DND-41 (cell line): ENCODE measurements at places on chromosomes 1 and 21.

- no peaks in the 10 kb centered on the region for H3K4me1 ChIP-seq
- no peaks in the 10 kb centered on the region for H3K27me3 ChIP-seq
- no peak for DNase-seq
Measured at GRCh38 chr21:46082713-46082962, 15.3 kb upstream of the COL6A2 start.

- no peaks in the 10 kb centered on the region for H3K27me3 ChIP-seq
- no peak for DNase-seq
- no peaks in the 10 kb centered on the region for H3K36me3 ChIP-seq
- no peaks in the 10 kb centered on the region for H3K4me1 ChIP-seq
- no peak overlapping the region for H3K27ac ChIP-seq
Measured at GRCh38 chr1:197973206-197973605, 56.0 kb downstream of the LHX9 start.

GRCh38 chr1:162672622-162673260 lies 40.5 kb downstream of the DDR2 start:
- no peaks in the 10 kb centered on the region for H3K27me3 ChIP-seq
- H3K27ac ChIP-seq: no peak overlapping the region
- H3K4me3 ChIP-seq: no peak overlapping the region
- H3K36me3 ChIP-seq: no peaks in the 10 kb centered on the region

- no peak for DNase-seq
- H3K4me3 ChIP-seq: no peak overlapping the region
- no peak overlapping the region for H3K27ac ChIP-seq
Measured at GRCh38 chr1:154652893-154653292, 44.9 kb upstream of the ADAR start.

- peaks cover 20% of the 10 kb centered on the region for H3K4me1 ChIP-seq
- H3K27me3 ChIP-seq: peaks cover 31% of the 10 kb centered on the region
- no peaks in the 10 kb centered on the region for H3K36me3 ChIP-seq
Measured at GRCh38 chr1:156963621-156964020, 43.2 kb downstream of the LRRC71 start.
